ENCODE measurements at places on chromosomes 3 and 15.

- no peak for DNase-seq
Observed at GRCh38 chr3:107430214-107430995, 53.2 kb downstream of the CCDC54 start.

- no peak for DNase-seq
Observed at GRCh38 chr3:124147946-124148345, 156.0 kb upstream of the ROPN1 start.

DNA sequence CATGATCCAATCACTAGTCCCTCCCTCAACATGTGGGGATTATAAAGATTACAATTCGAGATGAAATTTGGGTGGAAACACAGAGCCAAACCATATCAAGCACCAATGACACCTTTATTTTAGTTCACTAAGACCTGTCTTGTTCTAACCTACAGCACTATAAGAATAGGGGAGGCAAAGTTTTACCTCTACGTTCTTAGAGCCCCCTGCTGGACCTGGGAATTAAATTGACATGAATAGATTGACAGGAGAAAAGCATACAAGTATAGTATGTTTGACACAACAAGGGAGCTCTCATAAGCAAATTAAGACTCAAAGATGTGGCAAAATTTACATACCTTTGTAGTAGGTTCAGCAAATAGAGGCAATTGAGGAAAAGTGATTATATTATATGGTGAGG is 974.4 kb upstream of the ALCAM start:
- no peak for DNase-seq

DNA sequence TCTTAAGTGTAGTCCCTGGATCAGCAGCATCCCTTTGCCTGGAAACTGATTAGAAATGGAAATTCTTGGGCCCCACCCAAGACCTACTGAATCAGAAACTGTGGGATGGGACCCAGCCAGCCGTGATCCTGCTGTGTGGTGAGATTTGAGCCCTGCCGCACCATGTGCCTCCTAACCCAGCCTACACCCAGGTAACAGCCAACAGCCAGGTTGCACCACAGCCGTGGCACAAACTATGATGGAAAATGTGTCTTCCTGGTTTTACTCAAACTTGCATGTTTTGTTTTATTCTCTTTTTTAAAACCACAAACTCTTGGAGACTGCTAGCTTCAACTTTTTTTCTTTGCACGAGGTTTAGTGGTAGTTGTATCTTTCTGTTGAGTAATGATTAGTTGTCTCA is 2.6 kb downstream of the LIMD1 start:
- DNase-seq, result no peak

DNA sequence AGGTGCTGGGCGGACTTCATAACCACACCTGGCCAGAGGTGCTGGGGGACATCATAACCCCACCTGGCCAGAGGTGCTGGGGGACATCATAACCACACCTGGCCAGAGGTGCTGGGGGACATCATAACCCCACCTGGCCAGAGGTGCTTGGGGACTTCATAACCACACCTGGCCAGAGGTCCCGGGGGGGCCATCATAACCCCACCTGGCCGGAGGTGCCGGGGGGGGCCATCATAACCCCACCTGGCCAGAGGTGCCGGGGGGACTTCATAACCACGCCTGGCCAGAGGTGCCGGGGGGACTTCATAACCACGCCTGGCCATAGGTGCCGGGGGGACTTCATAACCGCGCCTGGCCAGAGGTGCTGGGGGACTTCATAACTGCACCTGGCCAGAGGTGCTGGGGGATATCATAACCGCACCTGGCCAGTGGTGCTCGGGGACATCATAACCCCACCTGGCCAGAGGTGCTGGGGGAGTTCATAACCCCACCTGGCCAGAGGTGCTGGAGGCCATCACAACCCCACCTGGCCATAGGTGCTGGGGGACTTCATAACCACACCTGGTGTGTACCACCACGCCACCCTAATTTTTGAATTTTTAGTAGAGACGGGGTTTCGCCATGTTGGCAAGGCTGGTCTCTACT is 10.7 kb upstream of the TUBGCP5 start:
- DNase-seq, result no peak

DNA sequence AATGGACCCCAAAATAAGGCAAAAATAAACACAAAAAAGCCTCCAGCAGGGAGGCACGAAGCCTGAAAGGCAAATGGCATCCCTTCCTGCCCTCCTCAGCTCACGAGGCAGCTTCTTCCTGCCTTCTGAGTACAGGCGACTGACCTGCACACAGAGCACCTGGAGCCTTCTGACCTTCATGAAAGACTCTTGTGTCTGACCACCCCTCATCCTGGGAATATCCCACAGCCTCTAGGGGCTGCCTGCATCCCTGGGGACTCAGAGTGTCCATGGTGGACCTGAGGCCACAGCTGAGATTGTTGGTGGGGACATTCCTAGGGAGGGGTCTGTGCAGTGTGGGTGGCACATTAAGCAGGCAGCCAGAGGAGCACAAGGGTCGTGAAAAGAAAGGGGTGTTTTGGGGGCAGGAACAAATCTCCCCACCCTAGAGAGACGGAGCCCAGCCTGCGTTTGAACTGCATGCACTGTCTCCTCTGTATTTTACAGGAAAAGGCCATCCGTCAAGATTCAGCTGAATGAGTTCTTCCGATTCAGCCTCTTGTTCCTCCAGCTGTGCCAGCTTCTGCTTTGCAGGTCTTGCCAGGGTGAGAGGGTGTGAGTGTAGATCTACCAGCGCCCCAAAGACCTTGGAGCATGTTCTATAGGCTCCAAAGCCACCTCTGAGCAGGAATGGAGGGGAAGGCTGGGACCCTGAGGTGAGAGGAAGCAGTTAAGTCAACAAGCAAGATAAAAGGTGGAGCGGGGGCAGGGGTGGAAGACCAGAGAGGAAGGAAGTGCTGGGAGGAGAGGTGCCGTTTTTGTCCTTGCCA is 80.4 kb upstream of the MEF2A start:
- DNase-seq, result no peak

DNA sequence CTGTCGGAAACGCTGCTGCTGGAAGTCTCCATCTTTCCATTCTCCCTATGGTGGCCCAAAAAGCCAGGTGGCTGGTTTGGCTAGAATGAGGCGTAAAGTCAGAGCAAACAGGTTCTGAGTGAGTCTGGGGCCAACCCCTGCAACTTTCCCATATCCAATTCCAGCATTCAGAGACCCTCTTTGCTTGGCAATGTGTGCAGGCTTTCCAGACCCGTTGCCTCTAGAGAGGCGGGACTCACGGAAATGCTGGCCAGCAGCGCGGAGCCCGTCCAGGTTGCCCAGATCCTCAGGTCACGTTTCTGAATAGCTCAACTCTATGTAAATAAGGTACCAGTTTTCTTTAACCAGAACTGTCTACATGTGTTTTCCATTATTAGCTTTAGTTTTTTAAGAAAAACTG is 68.0 kb downstream of the VGLL4 start:
- no peak for DNase-seq

DNA sequence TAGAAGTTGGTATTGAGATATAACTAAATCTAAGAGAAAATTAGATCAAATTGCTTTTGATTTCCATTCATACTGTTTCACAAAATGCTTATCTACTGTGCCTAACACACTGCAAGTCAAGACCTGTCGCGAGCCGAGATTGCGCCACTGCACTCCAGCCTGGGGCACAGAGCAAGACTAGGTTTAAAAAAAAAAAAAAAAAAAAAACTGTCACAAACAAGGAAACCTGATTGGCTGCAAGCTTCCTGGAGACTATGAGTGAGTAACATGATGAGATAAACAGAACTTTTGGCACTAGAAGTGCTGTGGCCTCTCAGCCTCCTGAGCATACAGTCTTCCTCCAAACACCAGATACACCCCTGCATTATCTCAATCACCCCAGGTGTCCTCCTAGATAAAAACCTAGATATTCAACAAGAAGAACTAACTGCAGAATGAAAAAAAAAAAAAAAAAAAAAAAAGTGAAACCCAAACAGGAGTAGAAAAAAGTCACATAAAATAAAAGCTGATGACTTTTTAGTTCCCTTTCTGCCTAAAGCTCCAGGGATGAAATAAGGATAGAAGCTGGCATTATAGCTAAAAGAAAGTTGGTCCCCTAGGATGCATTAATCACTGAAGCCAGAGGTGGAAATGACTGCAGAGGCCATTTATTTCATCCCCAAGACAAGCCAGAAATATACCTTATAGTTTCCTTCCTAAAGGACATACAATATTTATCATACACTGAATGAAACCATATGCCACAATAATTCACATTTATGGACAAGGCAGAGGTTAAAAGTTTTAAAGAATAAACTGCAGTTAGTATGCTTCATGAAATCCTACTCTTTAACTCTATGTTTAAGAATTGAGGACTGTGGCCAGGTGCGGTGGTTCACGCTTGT is 82.4 kb downstream of the P3H2 start:
- no peak for DNase-seq

DNA sequence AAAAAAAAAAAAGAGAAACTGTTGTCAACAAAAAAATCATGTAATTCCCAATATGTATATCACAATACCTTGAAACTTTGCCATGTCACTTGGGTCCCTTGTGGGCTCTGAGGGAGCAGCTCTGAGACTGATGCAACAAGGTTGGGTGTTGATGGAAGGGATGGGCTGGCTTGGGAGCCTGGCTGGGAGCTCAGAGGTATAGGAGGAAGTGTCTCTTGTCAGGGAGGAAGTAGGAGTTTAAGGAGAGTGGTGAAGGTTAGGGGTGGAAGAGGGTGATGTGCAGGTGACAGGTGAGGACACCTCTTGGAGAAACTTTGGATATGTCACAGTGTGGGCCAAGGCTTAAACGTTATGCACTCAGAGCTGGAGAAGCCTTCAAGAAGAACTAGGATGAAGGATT is 2.0 kb upstream of the TM6SF1 start:
- DNase-seq, result no peak

- DNase-seq, result no peak
Observed at GRCh38 chr3:14200841-14201240, 22.2 kb downstream of the LSM3 start.
